ENCODE measurements at places on chromosomes 5 and 9. TPM values are rescaled to one million over a fixed set of nuclear protein-coding genes. Genes with fewer than 3 reads are reported as not detected.
A peak's percentile ranks its signal among the peaks of the same experiment; 100 is the strongest.

- H3K4me1 ChIP-seq: no peaks in the 10 kb centered on the region
- peaks cover 11% of the 10 kb centered on the region for H3K27me3 ChIP-seq
- no peak overlapping the region for H3K27ac ChIP-seq
- DNase-seq: no peak
- H3K36me3 ChIP-seq: no peaks in the 10 kb centered on the region
These were observed 22.3 kb upstream of the EGFL7 start for GRCh38 chr9:136640171-136641111.

DNA sequence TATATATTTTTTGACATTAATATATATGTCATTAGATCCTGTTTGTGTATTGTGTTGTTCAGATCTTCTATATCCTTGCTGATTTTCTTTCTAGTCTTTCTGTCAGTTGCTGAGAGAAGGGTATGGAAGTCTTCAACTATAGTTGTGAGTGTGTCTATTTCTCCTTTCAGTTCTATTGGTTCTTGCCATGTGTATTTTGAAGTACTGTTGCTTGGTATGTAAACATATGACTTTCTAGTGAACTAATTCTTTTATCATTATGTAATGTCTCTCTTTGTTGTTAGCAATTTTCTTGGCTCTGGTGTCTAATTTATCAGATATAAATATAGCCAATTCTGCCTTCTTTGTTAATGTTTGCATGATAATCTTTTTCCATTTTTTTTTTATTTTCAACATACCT lies 84.3 kb upstream of the CAST start:
- H3K4me3 ChIP-seq: no peak overlapping the region
- H3K27me3 ChIP-seq: no peaks in the 10 kb centered on the region
- no peak for DNase-seq
- no peaks in the 10 kb centered on the region for H3K4me1 ChIP-seq
- H3K27ac ChIP-seq: no peak overlapping the region
- H3K36me3 ChIP-seq: no peaks in the 10 kb centered on the region

GRCh38 chr5:139103762-139104161 lies 94.4 kb downstream of the SIL1 start:
- no peaks in the 10 kb centered on the region for H3K36me3 ChIP-seq
- H3K27me3 ChIP-seq: no peaks in the 10 kb centered on the region
- H3K4me3 ChIP-seq: no peak overlapping the region
- no peak overlapping the region for H3K27ac ChIP-seq
- H3K4me1 ChIP-seq: no peaks in the 10 kb centered on the region

- DNase-seq: no peak
- no peaks in the 10 kb centered on the region for H3K36me3 ChIP-seq
- H3K4me3 ChIP-seq: no peak overlapping the region
- H3K27me3 ChIP-seq: no peaks in the 10 kb centered on the region
These were observed 251.6 kb upstream of the HAPLN1 start for GRCh38 chr5:83972236-83972635.

- peak overlapping the region; percentile 55 for H3K27ac ChIP-seq
- peak; percentile 63 for DNase-seq
- peaks cover 88% of the 10 kb centered on the region for H3K36me3 ChIP-seq
These were observed 9.9 kb downstream of the HNRNPH1 start for GRCh38 chr5:179613460-179614071.

The SLC34A3 gene
- 0.15 TPM for total RNA-seq

Measured in endodermal cell (in vitro differentiated cells).